ENCODE measurements at places on chromosomes 13 and 19. TPM values are rescaled to one million over a fixed set of nuclear protein-coding genes. Genes with fewer than 3 reads are reported as not detected.

Gene ATXN8OS
- not detected for total RNA-seq

Gene SLC5A5
- not detected for total RNA-seq

Gene TMPRSS9
- total RNA-seq, result not detected

Gene ZNF296
- total RNA-seq, result 0.68 TPM

Gene PRR19
- total RNA-seq, result 2.2 TPM

Gene PSG2
- not detected for total RNA-seq

GRCh38 chr13:78587395-78587794 is 16.0 kb downstream of the POU4F1 start:
- DNase-seq, result no peak

DNA sequence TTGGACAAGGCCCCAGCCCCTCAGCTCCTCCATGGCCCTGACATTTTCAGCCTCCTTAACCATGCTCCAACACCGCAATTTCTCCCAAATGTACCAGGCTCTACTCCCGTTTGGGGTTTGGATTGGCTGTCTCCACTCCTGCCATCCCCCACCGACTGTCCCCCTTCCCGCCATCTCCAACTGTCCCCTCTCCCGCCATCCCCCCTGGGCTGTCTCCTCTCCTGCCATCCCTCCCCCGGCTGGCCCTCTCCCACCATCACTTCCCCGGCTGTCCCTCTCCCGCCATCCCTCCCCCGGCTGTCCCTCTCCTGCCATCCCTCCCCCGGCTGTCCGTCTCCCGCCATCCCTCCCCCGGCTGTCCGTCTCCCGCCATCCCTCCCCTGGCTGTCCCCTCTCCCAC is 5.4 kb downstream of the BCAT2 start:
- DNase-seq, result no peak

GRCh38 chr19:15332311-15332996 is at the start of gene BRD4:
Gene BRD4 (minus strand): TSS chr19:15332539. CDS start chr19:15273099, 59,440 bp downstream.
- peak; percentile 92 for DNase-seq

GRCh38 chr13:110212529-110212928 is 94.4 kb downstream of the COL4A1 start:
- peak; percentile 59 for DNase-seq

DNA sequence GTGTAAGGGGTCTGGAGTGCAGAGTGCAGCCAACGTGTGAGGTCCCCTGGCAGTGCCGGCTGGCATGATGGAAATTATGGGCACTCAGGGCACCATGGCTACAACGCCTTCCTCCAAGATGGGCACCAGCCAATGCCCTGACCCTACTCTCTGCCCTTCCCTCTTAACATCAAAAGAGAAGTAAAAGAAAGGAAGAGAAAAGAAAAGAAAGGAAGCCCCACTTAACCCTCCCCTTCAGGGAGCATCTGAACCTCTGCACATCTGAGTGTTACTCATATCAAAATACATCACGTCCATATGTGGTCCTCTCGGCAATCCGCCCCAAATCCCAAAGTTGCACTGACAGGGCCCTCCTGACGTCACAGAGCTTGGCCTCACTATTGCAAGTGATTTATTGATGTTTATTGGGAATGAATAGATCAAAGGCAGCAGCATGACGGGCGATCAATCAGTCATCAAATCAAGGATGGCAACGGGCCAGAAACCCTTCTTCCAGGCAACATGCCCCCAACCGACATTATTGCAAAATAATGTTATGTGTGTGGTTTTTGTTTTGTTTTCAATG is 1.3 kb downstream of the TSHZ3 start:
- no peak for DNase-seq

- DNase-seq, result no peak
Observed at GRCh38 chr13:21616205-21616866, 12.4 kb upstream of the MICU2 start.

All from osteocyte (in vitro differentiated cells).